ENCODE measurements at places on chromosomes 7 and 10.
A peak's percentile ranks its signal among the peaks of the same experiment; 100 is the strongest.

- no peak for DNase-seq
These were observed 97.5 kb downstream of the PTPN20 start for GRCh38 chr10:47008769-47009168.

GRCh38 chr10:106608066-106608465 lies 556.4 kb downstream of the SORCS1 start:
- DNase-seq = no peak

GRCh38 chr10:56258378-56258777 lies 102.7 kb downstream of the ZWINT start:
- no peak for DNase-seq

DNA sequence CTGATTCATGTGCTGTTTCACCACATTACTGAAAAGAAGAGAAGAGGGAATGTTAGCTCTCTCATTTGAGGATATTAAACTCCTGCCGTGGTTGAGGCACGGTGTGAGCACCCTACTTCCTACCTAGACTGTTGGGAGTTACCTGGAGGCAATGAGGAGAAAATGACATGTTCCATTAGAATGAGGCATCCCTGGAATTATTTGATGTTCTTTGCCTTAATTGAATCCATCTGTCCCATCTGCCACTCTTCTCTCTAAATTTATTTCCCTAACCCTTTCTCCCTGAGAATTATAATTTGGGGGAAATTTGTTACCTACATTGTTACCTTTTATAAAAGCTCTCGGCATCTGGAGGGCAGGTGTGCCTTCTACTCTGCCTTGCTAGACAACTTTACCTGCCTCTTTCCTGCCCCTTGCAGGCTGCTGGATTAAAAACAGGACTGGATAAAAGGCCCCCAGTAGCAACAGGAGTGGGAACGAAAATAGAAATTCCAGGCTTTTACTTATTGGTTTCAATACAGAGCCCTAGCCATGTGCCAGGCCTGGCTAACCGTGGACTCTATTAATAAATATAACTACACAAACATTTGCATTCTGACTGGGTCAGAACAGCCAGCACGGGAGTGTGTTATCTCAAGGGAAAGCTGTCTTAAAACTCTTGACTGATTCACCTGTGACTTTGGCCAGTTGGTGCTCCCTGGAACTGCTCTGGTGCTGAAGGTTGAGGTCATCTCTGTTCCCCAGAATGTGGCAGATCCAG lies 4.4 kb upstream of the ATXN7L1 start:
- no peak for DNase-seq

DNA sequence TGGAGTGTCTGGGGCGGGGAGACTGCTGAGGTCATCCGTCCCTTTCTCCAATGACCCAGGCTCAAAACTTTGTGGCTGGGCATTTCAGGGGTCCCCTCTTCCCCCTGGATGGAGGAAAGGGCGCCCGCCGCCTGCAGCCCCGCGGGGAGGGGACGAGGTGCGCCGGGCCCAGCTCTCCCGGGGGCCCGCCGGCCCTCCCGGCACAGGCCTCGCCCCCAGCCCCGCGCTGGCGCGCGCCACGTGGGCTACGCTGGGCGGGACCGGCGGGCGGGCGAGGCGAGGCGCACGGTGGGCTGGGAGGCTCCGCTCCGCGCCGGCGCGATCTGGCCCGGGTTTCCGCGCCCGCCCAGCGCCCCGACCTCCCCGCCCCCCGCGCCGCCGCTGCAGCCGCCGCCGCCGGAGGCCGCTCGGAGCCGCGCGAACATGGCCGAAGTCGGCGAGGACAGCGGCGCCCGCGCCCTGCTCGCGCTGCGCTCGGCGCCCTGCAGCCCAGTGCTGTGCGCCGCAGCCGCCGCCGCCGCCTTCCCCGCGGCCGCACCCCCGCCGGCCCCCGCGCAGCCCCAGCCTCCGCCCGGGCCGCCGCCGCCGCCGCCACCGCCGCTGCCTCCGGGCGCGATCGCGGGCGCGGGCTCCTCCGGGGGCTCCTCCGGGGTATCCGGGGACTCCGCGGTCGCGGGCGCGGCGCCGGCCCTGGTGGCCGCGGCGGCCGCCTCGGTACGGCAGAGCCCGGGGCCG lies at the start of gene FOXK1:
TSS of gene FOXK1 (plus strand) at position 410 of the 735 bp plus-strand sequence. CDS start at position 424, 14 bp downstream.
- peak; percentile 92 for DNase-seq

DNA sequence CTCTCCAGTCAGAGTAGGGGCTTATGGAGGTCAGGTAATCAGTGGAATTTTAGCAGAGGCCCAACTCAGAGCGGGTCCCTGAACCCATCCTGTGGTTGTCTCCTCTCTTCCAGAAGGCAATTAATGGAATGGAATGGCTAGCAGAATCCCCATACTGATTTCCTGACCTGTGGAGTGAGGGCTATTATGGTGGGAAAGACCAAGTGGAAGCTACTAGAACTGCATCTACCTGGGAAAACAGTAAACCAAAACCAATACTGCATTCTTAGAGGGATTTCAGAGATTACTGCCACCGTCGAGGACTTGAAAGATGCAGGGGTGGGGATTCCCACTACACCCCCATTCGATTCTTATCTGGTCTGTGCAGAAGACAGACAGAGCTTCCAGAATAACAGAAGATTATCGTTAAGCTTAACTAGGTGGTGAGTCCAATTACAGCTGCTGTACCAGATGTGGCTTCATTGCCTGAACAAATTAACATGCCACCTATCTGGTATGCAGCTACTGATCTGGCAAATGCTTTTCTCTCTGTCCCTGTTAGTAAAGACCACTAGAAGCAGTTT lies 73.2 kb downstream of the LMBR1 start:
- no peak for DNase-seq

Measured in lung (tissue), 17 donors.